ENCODE measurements at places on chromosomes 1 and 21.

DNA sequence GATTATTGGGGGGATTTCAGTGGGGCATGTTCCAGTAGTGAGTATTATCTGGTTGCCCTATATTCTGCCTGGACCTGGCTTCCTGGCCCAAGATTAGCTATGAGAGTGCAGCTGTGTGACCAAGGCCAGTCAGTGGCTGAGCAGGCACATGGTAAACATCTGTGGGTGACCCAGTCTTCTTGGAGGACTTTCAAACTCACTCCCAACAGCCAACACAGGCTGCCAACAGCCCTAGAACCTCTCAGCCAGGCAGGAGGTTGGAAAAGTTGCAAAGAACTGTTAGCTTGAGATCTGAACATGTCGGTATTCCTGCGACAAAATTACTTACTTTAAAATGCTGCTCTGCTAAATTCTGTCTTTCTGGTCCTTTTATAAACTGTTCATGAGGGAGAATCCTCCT, 192.4 kb downstream of the TGFBR3 start:
- DNase-seq = no peak

GRCh38 chr1:212759683-212760082, 31.9 kb downstream of the NSL1 start:
- DNase-seq = no peak

- DNase-seq = no peak
These were observed 3.7 kb upstream of the FNDC7 start for GRCh38 chr1:108708691-108709660.

GRCh38 chr1:222229672-222230312, 318.1 kb downstream of the HHIPL2 start:
- DNase-seq = no peak

DNA sequence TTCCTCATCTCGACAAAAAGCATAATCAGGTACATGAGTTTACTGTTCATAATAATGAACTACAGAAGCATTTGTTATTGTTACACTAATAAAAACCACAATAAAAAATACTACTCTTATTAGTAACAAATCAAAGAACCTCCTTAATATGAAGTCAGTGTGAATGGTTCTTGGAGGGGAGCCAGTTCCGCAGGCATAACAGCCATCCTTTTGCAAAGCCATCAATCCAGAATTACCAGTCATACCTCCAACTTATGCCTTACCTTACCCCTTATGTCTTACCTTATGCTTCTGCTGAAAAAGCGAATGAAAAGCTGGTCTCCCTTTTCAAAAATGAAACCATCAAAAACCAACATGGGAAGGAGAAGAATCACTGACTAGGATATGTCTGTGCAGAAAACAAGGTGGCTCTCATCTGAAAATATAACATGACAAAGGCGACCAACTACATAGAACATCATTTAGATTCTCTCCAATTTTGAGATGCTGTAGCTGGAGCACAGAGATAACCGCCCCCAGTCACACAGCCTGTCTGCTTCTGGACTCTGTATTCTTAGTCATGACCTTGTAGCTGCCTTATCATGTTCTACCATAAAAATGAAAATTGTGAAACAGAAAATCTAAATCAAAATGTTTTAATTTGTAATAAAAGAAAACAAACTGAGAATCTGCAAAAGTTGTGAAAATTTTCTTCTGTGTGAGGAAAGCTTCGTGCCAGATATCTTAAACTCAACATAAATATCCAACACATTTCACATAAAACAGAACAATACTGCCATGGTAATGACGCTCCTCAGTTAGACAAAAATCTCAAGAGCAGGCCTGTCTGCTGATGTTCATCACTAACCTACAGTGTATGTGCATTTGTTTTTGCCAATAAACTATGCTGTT, 438.2 kb downstream of the SMYD3 start:
- no peak for DNase-seq

GRCh38 chr1:51794868-51795267, 83.7 kb downstream of the NRDC start:
- DNase-seq = no peak

- no peak for DNase-seq
These were observed at the start of gene INSRR for GRCh38 chr1:156858959-156859522. TSS of gene INSRR (minus strand) at chr1:156859117. CDS start at chr1:156858621, 496 bp downstream.

DNA sequence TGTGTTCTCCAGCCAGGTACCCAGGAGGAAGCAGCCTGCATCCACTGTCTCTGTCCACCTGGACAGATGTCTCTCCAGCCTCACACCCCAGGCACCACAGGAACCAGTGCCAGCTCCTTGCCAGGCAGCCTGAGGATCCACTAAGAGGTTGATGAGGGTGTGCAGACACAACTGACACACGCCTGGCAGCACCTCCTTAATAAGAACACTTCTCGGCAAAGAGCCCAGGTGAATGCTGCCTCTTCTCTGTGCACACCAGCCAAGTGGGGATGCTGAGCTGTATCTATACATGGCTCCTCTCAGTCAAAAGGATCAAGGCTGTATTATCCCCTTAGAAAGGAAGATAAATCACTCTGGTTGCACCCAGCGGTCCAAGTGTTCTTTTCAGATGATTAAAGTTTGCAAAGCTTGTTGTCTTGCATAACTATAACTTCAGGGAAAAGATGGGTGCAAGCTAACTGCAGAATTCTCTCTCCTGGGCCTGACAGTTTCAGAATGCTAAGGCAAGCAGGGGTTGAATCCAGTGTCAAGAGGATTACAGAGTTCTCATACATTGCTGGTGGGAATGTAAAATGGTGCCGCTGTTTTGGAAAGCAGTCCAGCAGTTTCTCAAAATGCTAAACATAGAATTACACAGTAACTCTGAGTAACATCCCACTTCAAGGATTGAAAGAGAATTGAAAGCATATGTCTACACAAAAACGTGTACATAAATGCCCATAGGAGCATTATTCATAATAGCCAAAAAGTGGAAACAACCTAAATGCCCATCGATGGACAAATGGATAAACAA, 3.7 kb upstream of the CAPN8 start:
- no peak for DNase-seq

- no peak for DNase-seq
These were observed 102.3 kb downstream of the SIK1 start for GRCh38 chr21:43324596-43324995.

GRCh38 chr1:155131856-155132255, 3.8 kb upstream of the SLC50A1 start:
- no peak for DNase-seq

DNA sequence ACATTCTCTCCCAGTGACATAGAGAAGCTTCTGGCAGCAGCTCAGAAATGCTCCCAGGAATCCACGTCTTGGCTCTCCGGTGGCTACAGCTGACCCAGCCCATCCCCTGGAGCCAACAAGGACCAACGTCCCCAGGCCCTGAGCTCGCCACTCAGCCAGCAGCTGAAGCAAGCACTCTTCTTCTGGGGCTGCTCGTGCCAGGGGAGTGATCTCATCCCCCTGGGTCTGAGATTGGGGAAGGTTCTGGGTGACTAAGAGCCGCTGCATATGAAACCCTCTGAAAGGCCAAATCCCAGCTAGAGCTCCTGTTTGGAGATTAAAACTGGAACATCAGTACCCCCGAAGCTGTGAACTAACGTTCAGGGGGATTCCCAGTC, 487.9 kb downstream of the NPHP4 start:
- no peak for DNase-seq

GRCh38 chr1:207669528-207670009, 24.6 kb downstream of the CR1L start:
- DNase-seq = no peak

- no peak for DNase-seq
These were observed 9.9 kb downstream of the TGFBR3 start for GRCh38 chr1:91876040-91876470.

DNA sequence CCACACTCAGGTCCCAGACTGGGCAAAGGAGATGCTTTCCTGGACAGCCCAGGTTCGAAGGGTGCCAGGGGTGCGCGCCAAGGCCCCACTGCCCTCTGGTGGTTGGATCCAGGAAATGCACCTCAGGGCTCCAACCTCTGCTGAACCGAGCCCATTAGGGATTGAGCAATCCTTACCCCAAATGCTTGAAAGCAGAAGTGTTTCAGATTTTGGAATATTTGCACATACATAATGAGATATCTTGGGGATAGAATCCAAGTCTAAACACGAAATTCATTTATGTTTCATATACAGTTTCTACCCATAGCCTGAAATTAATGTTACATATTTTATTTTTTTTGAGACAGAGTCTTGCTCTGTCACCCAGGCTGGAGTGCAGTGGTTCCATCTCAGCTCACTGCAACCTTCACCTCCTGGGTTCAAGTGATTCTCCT, 57.4 kb downstream of the SLC9A1 start:
- peak; percentile 80 for DNase-seq

DNA sequence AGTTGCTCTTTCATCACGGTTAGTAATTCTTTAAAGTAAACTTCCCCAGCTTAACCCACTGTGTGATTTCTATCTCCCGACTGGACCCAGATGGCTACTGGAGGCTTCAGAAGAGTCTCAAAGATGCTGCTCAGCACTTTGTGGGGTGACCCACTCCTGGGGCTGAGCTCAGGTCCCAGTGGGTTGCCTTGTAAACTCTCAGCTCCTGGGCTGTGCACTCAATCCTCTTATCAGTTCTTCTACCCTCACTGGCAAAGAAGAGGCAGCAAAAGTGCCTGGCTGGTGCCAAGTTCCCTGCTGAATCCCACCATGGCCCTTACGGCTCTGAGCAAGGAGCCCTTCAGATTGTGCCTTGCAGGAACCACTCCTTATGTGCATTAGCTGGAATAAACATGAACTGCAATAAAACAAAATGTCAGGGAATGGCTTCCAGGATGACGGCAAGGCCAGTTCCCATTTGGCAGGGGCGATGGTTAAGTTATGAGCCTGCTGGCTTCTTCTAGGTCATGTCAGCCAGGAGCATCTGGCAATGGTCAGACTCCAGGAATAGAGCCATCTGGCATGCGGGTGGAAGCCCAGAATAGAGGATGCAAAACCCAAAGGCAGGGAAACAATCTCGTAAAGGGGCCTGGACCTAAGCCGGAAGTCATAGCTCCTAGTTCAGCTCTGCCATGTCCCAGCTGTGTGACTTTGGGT, 6.8 kb downstream of the MYOC start:
- no peak for DNase-seq

- DNase-seq = no peak
These were observed 75.2 kb downstream of the RERE start for GRCh38 chr1:8742022-8742924.

GRCh38 chr1:118202076-118202608, 17.1 kb upstream of the SPAG17 start:
- DNase-seq = no peak

DNA sequence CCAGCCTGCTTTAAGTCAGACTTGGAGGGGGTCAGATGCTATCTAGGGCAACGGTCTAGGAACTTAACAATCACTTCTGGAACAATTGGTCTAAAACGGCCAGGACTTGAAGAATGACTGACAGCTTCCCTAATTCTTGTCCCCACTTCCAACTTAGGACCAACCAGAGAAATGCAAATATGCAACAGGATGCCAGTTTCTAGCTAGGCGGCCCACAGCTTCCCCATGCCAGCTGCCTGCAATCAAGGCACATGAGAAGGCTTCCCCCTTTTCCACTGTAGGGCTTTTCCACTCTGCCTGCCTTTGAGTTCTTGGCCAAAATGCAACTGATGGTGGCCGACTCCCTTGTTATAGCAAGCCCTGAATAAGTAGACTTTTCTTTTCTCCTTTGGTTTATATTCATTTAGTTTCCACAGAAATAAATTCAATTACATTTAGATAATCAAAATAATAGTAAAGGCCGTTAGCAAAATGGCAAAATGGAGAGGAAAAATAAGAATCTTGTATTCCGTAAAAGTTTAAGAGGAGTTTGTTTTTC, 80.9 kb downstream of the BACH1 start:
- DNase-seq = no peak

- peak; percentile 29 for DNase-seq
These were observed 3.5 kb downstream of the PPP1R15B start for GRCh38 chr1:204408074-204408507.

GRCh38 chr1:15972409-15972808, 3.5 kb downstream of the ZBTB17 start:
- no peak for DNase-seq

- no peak for DNase-seq
These were observed 311.9 kb upstream of the PLD5 start for GRCh38 chr1:242836423-242836822.

GRCh38 chr1:108141621-108142020, 58.5 kb downstream of the SLC25A24 start:
- DNase-seq = no peak
